ENCODE measurements at places on chromosomes 2 and 18. TPM values are rescaled to one million over a fixed set of nuclear protein-coding genes. Genes with fewer than 3 reads are reported as not detected.
A peak's percentile ranks its signal among the peaks of the same experiment; 100 is the strongest.

IMPACT gene
- total RNA-seq = 19.9 TPM

CPS1 gene
- not detected for total RNA-seq

ZNF396 gene
- total RNA-seq = 1.2 TPM

WDR75 gene
- 31.4 TPM for total RNA-seq

REG1A gene
- total RNA-seq = not detected

MC2R gene
- not detected for total RNA-seq

ANKRD30BL gene
- not detected for total RNA-seq

DIPK1C gene
- total RNA-seq = not detected

ALK gene
- total RNA-seq = not detected

STK17B gene
- 390 TPM for total RNA-seq

SLC4A5 gene
- 8.0 TPM for total RNA-seq

AQP12B gene
- total RNA-seq = not detected

TMEM182 gene
- total RNA-seq = 3.2 TPM

GRCh38 chr2:106960683-106961161, 74.8 kb upstream of the ST6GAL2 start:
- H3K4me1 ChIP-seq = no peaks in the 10 kb centered on the region
- H3K27ac ChIP-seq = no peak overlapping the region
- H3K27me3 ChIP-seq = no peaks in the 10 kb centered on the region

DNA sequence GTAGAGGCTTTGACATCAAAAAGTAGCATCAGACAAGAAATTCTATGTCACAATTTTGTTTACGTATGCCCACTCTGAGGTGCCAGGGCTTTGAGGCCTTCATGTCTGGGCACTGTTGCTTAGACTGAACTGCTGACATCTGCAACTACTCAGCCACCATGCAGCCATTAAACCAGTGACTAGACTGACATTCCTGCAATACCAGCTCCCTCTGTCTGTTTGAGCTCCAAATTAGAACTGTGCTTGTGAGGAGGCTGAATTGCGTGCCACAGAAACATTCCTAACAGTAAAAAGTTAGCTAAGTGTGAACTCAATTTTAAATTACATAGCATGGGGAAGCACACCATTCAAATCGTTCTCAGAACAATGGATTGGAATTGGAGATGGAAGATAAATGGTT, 163.2 kb downstream of the INSIG2 start:
- no peak overlapping the region for H3K4me3 ChIP-seq
- no peaks in the 10 kb centered on the region for H3K27me3 ChIP-seq
- H3K4me1 ChIP-seq = no peaks in the 10 kb centered on the region
- DNase-seq = no peak
- no peaks in the 10 kb centered on the region for H3K36me3 ChIP-seq
- H3K27ac ChIP-seq = no peak overlapping the region

- H3K36me3 ChIP-seq = no peaks in the 10 kb centered on the region
- peak overlapping the region; percentile 82 for H3K4me3 ChIP-seq
- H3K27me3 ChIP-seq = no peaks in the 10 kb centered on the region
Measured at GRCh38 chr2:69742322-69742952, 503 bp downstream of the ANXA4 start.

- no peaks in the 10 kb centered on the region for H3K4me1 ChIP-seq
- H3K27ac ChIP-seq = no peak overlapping the region
- DNase-seq = no peak
- H3K36me3 ChIP-seq = no peaks in the 10 kb centered on the region
- no peaks in the 10 kb centered on the region for H3K27me3 ChIP-seq
Measured at GRCh38 chr2:146764301-146764700, 1080.5 kb upstream of the ACVR2A start.

DNA sequence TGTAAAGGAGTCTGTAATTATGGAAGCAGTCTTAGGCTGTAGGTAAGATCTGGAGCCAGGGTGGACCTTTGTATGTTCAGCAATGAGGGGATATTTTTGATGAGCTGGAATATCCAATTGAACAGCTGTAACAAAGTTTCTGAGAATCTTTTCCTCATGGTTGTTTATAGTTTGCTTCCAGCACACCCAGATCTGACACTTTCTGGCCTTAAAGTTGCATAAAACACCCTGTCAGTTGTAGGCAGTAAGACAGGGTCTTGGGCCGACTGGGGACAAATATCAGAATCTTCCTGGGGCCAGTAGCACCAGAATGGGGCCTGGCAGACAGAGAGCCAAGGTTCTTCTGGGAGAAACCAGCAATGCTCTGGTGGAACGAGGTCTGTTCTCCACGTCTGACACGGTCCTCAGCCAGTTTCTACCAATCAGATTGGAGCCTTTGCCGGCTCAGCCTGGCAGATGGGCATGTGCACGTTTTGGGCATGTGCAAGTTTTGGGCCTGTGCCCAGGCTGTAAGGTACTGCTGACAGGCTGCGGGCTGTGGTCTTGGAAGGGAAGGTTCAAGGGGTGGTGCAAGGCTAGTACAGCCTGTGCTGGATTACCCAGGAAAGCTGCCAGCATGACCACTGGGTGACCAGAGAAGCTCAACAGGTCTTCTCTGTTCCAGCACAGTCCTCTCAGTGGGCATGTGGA, 89.8 kb downstream of the PRKCE start:
- H3K4me1 ChIP-seq = no peaks in the 10 kb centered on the region
- H3K36me3 ChIP-seq = no peaks in the 10 kb centered on the region
- no peak overlapping the region for H3K4me3 ChIP-seq

- no peak for DNase-seq
- H3K27me3 ChIP-seq = no peaks in the 10 kb centered on the region
Measured at GRCh38 chr2:200307724-200308545, 1.4 kb downstream of the SPATS2L start.

DNA sequence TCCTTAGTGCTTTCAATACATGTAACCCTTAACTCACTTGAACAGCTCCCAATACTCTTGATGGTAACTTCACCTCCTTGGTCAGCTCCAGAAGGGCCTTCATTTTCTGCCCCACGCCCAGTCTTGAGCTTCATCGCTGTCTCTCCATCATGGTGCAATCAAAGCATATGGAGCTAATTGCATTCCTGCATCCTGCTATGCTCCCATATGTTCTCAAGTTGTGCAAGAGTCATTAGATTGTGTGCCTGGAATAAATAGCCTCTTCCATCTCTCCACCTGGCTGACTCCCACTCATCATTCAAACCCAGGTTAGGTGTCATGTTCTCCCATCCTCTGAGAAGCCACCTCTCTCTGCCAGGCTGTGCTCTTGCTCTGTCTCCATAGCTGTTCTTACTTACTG, 364.5 kb upstream of the RGPD4 start:
- H3K27ac ChIP-seq = no peak overlapping the region
- H3K4me3 ChIP-seq = no peak overlapping the region
- H3K36me3 ChIP-seq = no peaks in the 10 kb centered on the region
- no peaks in the 10 kb centered on the region for H3K4me1 ChIP-seq
- DNase-seq = no peak
- H3K27me3 ChIP-seq = no peaks in the 10 kb centered on the region

DNA sequence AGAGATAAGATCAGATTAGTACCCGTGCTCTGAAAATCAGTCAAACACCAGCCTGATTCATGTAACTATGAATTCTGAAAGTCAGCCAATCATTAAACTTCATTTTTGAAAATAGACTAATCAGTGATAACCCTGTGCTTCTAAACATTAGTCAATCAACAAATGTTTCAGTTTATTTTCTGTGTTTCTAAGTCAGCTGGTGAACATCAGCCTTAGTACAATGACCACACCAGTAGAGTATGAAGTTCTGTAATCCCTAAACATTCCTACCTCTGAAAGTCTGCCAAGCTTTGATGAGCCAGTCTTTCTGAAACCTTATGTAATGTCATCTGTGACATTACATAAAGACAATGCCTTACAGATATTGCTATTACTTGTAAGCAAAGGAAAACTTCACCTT, 807.4 kb upstream of the CRIM1 start:
- no peak for DNase-seq
- no peaks in the 10 kb centered on the region for H3K27me3 ChIP-seq
- H3K27ac ChIP-seq = no peak overlapping the region
- no peak overlapping the region for H3K4me3 ChIP-seq
- no peaks in the 10 kb centered on the region for H3K36me3 ChIP-seq

GRCh38 chr2:139867601-139868226, 1087.5 kb upstream of the NXPH2 start:
- no peaks in the 10 kb centered on the region for H3K36me3 ChIP-seq
- no peaks in the 10 kb centered on the region for H3K27me3 ChIP-seq
- H3K4me1 ChIP-seq = no peaks in the 10 kb centered on the region
- H3K4me3 ChIP-seq = no peak overlapping the region

GRCh38 chr2:98866033-98866432, 70.0 kb downstream of the CRACDL start:
- H3K27ac ChIP-seq = no peak overlapping the region
- H3K4me3 ChIP-seq = no peak overlapping the region
- peaks cover 2% of the 10 kb centered on the region for H3K27me3 ChIP-seq
- no peak for DNase-seq
- H3K36me3 ChIP-seq = no peaks in the 10 kb centered on the region

DNA sequence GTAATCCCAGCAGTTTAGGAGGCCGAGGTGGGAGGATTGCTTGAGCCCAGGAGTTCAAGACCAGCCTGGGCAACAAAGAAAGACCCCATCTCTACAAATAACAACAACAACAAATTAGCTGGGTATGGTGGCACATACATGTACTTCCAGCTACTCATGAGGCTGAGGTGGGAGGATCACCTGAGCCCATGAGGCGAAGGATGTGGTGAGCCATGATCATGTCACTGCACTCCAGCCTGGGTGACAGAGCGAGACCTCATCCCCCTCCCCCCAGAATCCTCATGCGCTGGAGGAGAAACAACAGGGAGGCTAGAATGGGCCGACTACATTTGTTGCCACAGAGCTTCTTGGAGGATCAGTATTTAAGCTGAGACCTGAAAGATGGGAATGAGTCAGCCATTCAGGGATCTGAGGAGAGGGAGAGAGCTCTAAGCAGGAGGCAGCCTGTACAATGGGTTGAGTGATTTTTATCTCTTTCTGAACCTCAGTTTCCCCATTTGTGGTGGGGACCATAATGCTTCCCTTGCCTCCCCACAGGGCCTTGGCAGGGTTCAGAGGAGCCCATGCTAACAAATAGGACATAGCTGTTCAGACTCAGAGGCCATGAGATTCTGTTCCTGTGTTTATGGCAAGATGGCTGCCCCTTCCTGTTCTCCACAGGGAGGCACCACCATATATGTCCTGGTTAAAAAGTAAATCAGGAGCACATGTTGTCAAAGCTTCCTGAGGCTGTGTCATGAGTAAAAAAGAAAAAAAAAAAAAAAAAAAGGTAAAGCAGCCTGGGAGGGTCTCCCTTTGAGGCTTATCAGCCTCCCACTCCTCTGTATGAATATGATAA, 131.4 kb upstream of the HAAO start:
- H3K36me3 ChIP-seq = no peaks in the 10 kb centered on the region
- no peak overlapping the region for H3K4me3 ChIP-seq
- H3K4me1 ChIP-seq = no peaks in the 10 kb centered on the region
- no peak for DNase-seq
- no peak overlapping the region for H3K27ac ChIP-seq
- H3K27me3 ChIP-seq = no peaks in the 10 kb centered on the region

All from natural killer cell (primary cell).